Fibroblast of skin of left biceps (primary cell): ENCODE measurements at places on chromosomes 16 and 17.

DNA sequence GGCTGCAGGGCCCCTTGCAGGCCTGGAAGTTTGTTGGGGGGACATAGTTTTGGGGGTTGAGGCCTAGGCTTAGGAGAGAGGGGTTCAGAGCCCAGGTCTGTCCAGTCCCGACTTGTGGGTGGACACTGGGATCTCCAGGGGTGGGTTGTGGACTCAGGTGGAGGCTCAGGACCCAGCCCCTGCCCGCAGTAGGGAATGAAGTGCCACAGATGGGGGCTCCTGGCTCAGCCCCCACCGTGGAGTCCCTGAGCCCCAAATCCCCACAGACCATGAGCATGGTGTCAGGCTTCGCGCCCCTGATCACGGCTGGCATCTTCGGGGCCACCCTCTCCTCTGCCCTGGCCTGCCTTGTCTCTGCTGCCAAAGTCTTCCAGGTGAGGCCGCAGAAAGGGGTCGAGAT is 14.3 kb downstream of the SLC12A3 start:
- no peak for DNase-seq

- no peak for DNase-seq
Observed at GRCh38 chr16:85798901-85799496, 345 bp downstream of the EMC8 start.

- DNase-seq = peak; percentile 46
Observed at GRCh38 chr17:50686494-50687199, 21.1 kb downstream of the ANKRD40 start.

- DNase-seq = no peak
Observed at GRCh38 chr17:16044487-16044886, 44.9 kb downstream of the TTC19 start.

- no peak for DNase-seq
Observed at GRCh38 chr17:3527896-3528295, 29.7 kb downstream of the TRPV3 start.
